Stimulated activated CD8-positive, alpha-beta memory T cell treated with anti-CD3 and anti-CD28 coated beads, Interleukin-7, amount 100 ng/mL, for 24 hours (primary cell): ENCODE measurements at places on chromosomes 2 and 18.

- DNase-seq = no peak
Observed at GRCh38 chr2:234427081-234428061, 69.5 kb downstream of the ARL4C start.

DNA sequence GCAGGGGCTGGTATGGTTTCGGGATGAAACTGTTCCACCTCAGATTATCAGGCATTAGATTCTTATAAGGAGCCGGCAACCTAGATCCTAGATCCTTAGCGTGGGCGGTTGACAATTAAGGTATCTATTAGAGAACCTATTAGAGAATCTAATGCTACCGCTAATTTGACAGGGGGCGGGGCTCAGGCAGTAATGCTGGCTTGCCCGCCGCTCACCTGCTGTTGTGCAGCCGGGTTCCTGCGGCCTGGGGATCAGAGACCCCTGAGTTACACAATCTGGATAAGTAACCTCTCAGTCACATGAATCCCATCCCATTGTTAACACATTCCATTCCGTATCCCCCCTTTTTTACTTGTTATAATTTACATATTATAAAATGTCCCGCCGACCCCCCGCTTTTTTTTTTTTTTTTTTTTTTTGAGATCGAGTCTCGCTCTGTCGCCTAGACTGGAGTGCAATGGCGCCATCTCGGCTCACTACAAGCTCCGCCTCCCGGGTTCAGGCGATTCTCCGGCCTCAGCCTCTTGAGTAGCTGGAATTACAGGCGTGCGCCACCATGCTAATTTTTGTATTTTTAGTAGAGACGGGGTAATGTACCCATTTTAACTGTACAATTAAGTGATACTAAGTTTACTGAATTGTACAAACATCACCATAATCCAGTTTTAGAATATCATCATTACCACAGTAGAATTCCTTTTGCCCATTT, 42.0 kb upstream of the GPD2 start:
- DNase-seq = no peak

DNA sequence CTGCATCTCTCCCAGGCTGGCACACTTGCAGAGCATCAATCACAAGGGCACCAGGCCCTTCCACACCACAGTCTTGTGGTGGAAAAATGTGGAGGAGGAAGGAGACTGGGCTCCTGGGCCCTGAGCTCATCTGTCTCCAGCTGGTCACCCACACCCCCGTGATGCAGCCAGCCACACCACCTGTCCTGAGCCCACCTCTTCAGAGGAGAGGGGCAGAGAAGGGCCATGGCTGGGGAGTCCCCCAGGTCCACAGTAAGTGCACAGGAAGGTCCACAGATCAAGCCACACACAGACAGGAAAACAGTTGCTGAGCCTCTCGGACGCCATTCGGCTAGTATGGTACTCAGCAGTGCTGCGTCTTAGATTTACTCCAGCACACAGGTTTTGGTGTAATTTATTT, 203.5 kb upstream of the SALL3 start:
- no peak for DNase-seq

GRCh38 chr18:35740656-35741055, 159.1 kb downstream of the GALNT1 start:
- DNase-seq = no peak
